ENCODE measurements at places on chromosomes 2 and 18.

DNA sequence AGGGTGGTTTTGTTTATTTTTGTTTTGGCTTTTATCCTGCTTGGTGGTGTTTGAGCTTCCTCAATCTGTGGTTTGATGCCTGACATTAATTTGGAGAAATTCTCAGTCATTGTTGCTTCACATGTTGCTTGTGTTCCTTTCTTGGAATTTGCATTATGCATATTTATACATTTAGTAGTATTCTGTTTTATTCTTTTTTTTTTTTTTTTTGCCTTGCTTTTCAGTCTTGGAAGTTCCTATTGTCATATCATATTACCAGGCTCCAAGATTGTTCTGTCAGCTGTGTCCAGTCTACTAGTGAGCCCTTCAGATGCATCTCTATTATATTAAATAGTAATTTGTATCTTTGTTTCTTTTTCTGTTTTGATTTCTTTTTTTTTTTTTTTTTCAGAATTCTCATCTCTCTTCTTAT is 77.0 kb downstream of the EPC2 start:
- DNase-seq, result no peak

GRCh38 chr2:35099342-35099741 is 1256.2 kb upstream of the CRIM1 start:
- DNase-seq, result no peak

GRCh38 chr2:118003396-118003824 is 10.5 kb downstream of the CCDC93 start:
- DNase-seq, result no peak

GRCh38 chr2:241412144-241412543 is 56.1 kb downstream of the FARP2 start:
- no peak for DNase-seq

- peak; percentile 32 for DNase-seq
Measured at GRCh38 chr2:3125001-3125760, 252.4 kb downstream of the EIPR1 start.

DNA sequence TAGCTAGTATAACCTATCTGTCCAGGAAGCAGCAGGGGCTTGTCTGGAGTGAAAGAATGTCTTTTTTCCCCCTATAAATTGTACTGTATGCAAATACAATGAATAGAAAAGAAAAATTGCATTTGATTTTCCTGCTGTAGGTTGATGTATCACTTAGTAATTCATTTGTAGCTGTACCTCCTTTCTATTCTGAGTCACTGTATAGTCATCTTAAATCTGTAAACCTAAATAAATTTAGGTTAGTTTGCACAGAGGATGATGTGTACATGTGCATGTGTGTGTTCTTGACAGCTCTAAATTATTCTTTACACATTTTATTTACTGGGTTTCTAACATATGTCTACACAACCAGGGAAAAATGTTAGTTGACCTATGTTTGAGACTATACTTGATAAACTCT is 478.7 kb upstream of the CNTNAP5 start:
- no peak for DNase-seq

DNA sequence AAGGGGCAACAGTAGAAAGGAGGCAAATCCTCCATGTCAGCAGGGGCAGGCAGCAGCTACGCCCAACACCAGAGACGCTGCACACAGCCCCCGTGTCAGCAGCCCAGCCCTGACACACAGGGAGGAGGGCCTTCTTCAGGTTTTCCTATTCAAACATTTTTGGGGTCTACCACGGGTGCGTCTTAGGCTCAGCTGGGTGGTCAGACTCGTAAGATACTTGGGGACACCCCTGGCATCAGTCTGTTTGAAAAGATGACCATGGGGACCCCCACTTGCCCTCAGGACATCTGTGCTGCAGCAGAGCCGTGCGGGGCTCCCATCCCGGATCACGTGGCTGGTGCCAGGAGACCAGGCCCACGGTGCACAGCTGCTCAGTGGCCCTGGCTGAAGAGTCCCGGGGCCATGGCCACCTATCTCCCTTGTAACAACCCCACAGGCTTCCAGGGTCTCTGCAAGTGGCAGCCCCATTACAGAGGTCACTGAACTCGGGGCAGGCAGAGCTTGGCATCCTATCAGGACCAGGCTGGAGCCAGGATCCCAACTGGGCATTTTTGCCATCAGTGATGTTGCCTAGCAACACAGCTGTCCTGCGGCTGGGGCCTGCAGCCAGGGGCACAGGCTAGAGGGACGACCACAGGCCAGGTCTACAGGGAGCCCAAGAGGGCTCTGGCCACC is 82.5 kb downstream of the EDAR start:
- DNase-seq, result peak; percentile 37

DNA sequence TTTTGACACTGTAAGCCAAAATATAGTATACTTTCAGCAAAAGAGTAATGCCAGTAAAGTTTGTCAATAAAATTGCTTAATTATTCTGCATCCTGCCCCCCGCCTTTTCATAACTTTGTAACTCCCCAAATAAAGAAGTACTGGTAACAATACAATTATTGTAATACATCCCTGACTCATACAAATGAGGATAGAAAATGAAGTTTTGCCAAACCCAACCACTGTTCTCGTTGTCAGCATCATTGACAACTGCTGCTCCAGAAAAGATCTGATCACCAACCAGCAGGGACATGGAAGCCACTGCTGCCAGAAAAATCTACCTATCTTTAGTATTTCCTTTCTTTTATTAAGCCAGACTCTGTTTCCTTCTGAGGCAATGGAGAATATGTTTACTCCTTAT is 27.1 kb downstream of the SCN3A start:
- DNase-seq, result no peak

DNA sequence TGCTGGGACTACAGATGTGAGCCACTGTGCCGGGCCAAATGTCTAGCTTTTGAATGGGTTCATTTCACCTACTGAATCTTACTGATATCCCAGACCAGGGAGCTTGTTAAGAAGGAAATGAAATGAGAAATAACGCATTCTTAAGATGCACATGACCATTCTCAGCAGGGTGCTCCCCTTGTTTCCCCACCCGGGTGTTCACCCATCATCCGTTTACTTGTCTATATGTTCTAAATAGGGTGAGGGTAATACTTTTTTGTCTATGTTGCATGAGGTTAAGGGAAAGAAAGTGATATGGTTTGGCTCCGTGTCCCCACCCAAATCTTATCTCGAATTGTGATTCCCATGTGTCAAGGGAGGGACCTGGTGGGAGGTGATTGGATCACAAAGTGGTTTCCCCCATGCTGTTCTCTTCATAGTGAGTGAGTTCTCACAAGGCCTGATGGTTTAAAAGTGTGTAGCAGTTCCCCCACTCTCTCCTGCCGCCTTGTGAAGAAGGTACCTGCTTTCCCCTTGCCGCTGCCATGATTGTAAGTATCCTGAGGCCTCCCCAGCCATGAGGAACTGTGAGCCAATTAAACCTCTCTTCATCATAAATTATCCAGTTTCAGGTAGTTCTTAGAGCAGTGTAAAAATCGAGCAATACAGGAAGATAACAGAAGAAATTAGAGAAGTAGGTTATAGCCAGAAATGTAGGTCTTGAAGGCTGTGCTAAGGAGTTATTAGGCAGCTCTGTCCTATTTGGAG is 129.1 kb downstream of the DDX1 start:
- no peak for DNase-seq

DNA sequence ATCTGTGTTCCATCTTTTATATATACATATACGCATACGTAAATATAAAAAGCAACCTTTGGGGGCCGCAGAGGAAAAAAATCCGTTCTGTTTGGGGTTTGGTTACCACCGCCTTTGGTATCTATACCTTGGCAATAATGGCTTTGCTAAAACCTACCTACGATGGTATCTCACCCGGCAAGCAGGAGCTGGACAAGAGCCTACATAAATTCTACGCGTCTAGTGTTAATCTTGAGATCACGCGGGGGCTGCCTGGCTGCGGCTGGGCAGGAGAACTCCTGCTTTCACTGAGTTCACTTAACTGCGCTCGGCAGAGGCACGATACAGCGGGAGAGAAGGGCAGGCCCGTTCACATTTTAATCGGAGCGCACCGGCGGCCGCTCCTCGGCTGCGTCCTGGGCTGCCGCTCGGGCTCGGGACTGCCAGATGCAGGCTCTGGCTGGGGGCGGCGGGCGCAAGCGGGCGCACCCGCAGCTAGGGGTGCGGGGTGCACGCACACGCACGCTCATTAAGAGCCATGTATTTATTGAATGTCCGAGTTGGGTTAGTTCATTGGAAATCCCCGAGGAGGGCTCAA is 1.7 kb upstream of the POU3F3 start:
- no peak for DNase-seq

GRCh38 chr18:54033052-54033451 is 191.4 kb downstream of the MBD2 start:
- DNase-seq, result no peak

- DNase-seq, result no peak
Measured at GRCh38 chr2:157229572-157229971, 27.9 kb upstream of the GALNT5 start.

DNA sequence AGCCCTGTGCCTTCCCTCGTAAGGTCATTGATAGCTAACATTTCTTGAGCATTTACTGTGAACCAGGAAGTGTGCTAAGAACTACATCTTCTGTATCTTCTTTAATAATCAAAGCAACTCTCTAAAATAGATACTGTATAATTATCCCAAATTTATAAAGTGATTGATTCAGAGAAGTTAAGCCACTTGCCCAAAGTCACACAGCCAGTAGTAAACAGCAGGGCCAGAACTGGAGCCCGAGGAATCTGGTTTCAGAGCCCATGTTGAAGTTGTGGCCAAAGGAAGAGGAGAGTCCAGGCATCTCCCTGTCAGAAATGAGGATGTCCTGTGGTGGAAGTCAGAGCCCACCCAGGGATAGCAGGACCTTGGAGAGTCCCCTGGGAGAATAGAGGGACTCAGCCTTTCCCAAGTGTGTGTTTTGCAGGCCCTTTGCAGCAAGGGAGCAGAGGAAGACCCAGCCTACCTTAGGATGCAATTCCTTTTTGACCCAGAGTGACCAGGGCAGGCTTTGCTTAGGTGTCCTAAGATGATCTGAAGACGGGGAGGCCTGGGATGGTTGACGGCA is 134.2 kb downstream of the DYSF start:
- no peak for DNase-seq

DNA sequence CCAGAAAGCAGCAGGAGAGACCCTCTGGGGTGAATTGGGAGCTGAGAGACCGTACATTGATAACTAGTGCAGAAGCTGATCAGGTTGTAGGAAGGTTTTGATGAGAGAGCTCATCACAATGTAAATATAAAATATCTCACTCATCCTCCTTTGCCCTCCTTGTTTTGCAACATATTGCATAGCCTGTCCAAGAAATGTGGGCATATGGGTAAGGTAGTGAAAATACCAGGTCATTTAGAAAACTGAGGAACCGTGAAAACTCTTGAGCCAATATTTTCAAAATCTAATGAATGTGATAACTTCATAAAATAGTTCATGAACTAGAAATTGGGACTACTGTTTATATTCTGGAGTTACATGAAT is 31.4 kb downstream of the C18orf54 start:
- no peak for DNase-seq

- DNase-seq, result no peak
Measured at GRCh38 chr2:148557844-148558436, 86.6 kb upstream of the EPC2 start.

DNA sequence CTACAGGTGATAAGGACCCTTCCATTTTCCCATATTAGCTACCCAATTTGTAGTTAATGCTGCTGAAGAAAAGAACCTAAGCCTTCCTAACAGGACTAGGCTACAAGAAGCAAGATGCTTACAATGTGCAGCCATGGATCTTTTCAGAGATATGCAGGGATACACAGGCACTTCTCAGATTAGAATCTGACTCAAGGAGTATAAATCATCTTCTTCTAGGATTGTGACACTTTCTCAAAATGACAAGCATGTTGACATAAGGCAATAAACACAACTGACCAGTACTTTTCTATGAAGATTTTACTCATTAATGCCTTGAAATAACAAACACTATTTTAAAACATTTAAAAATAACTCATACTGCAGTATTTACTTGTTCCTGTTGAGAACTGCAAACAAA is 127.9 kb upstream of the ACVR2A start:
- DNase-seq, result no peak

- no peak for DNase-seq
Measured at GRCh38 chr2:234661849-234662248, 165.0 kb upstream of the ARL4C start.

- DNase-seq, result no peak
Measured at GRCh38 chr2:213177679-213178078, 26.3 kb upstream of the IKZF2 start.

GRCh38 chr2:119480718-119481142 is 43.6 kb downstream of the SCTR start:
- DNase-seq, result no peak

GRCh38 chr18:48132797-48133655 is 202.6 kb upstream of the SMAD2 start:
- DNase-seq, result no peak

GRCh38 chr2:26892922-26893524 is 45.1 kb downstream of the DPYSL5 start:
- DNase-seq, result no peak

DNA sequence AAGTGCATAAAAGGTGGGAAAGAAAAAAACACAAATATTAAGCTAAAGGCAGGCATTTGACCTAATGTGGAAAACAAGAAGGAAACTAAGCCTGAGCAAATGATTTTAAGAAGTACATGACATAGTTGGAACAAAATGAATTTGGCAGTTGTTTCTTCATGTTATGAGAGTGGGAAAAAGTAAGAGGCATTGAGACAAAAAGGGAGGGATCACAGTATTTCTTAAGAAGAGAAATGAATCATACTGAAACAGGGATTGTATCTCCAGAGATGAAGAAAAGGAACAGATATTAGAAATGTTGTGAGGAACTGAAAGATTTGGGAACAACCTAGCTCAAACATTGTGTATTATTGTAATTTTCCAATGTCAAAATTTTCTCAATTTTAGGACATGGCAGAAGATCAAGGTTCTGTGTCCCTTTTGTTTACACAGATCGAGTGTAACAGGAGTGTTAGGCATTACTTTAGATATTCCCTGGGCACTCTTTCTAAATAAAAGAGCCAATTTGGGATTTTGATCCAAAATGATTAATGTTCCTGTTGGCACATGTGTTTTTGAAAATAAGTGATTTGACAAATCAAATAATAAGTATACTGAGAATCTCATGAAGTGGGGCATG is 98.6 kb downstream of the CALCRL start:
- DNase-seq, result no peak

DNA sequence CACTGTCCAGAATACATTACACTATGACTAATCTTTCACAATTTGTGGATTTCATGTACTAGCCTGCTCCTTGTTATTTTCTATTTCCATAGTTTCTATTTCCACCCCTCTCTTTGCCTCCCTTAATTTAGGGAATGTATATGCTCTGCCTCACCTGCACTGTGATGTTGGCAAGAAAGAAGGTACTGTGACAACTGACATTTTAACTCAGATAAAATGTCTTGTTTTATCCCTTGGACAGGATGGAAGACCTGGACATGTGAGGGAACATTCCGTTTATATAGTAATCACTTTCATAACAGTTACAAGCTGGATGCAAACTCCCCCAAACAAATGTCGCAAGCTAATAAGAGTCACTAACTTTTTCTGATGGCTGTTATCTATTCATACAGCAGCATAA is 21.5 kb upstream of the DSG3 start:
- DNase-seq, result no peak

GRCh38 chr2:69943843-69944525 is 17.4 kb downstream of the ASPRV1 start:
- DNase-seq, result no peak

- DNase-seq, result no peak
Measured at GRCh38 chr2:100451092-100451491, 19.2 kb upstream of the NMS start.

- no peak for DNase-seq
Measured at GRCh38 chr2:31962757-31963361, 47.9 kb downstream of the MEMO1 start.
